Osteocyte (in vitro differentiated cells): ENCODE measurements at places on chromosomes 7 and 10. TPM values are rescaled to one million over a fixed set of nuclear protein-coding genes. Genes with fewer than 3 reads are reported as not detected.

The FAM180A gene
- 0.24 and 0.34 TPM in 2 replicates for total RNA-seq

- no peak overlapping the region for H3K27ac ChIP-seq
- H3K4me1 ChIP-seq, result no peaks in the 10 kb centered on the region
- H3K4me3 ChIP-seq, result no peak overlapping the region
Observed at GRCh38 chr7:45236666-45237065, 79.1 kb downstream of the RAMP3 start.

DNA sequence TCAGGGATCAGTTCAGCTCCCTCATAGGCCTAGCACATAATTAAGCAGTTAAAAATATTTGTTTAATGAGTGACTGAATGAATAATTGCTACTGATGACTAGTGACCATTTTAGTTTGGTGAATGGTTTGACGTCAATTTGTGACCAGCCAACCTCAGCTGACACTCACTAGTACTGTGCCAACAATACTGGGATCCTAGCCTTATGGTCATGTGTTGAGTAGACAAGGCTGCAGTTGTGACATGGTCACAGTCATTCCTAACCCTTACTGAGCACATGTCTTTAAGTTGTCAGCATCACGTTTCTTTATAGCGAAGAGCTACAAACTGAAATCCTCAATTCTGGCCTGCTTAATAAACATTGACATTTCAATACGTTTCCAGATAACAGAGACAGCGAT, 86.9 kb upstream of the SLC26A5 start:
- no peaks in the 10 kb centered on the region for H3K36me3 ChIP-seq
- H3K27ac ChIP-seq, result no peak overlapping the region
- no peaks in the 10 kb centered on the region for H3K4me1 ChIP-seq
- no peak for DNase-seq

- H3K27me3 ChIP-seq, result no peaks in the 10 kb centered on the region
- no peak overlapping the region for H3K4me3 ChIP-seq
- H3K36me3 ChIP-seq, result no peaks in the 10 kb centered on the region
- DNase-seq, result no peak
Observed at GRCh38 chr10:48842231-48842630, 97.4 kb downstream of the LRRC18 start.

The MUC3A gene
- total RNA-seq, result not detected in 2 replicates

The SNCG gene
- 0.73 TPM in 1 of 2 replicates, not detected in the other for total RNA-seq

DNA sequence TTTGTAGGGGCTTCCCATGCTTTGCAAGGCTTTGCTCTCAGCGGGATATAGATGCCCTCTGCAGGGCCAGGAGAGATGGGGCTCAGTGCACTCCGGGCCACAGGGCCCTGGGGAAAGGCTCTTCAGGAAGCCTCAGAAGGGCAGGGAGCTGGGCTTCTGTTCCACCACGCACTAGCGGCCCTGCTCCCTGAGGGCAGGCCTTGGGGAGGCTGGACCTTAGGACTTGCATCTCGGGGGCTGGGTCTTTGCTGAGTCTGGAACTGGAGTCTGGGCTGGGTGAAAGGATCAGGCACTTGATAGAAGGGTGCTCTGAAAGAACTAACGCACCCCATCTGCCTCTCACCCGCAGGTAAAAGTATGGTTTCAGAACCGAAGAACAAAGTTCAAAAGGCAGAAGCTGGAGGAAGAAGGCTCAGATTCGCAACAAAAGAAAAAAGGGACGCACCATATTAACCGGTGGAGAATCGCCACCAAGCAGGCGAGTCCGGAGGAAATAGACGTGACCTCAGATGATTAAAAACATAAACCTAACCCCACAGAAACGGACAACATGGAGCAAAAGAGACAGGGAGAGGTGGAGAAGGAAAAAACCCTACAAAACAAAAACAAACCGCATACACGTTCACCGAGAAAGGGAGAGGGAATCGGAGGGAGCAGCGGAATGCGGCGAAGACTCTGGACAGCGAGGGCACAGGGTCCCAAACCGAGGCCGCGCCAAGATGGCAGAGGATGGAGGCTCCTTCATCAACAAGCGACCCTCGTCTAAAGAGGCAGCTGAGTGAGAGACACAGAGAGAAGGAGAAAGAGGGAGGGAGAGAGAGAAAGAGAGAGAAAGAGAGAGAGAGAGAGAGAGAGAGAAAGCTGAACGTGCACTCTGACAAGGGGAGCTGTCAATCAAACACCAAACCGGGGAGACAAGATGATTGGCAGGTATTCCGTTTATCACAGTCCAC, 5.4 kb downstream of the EMX2 start:
- peaks cover 2% of the 10 kb centered on the region for H3K36me3 ChIP-seq
- H3K27me3 ChIP-seq, result peaks cover 87% of the 10 kb centered on the region
- H3K4me1 ChIP-seq, result peaks cover 29% of the 10 kb centered on the region
- H3K4me3 ChIP-seq, result no peak overlapping the region
- H3K27ac ChIP-seq, result no peak overlapping the region
- no peak for DNase-seq

The VENTX gene
- not detected in 2 replicates for total RNA-seq

DNA sequence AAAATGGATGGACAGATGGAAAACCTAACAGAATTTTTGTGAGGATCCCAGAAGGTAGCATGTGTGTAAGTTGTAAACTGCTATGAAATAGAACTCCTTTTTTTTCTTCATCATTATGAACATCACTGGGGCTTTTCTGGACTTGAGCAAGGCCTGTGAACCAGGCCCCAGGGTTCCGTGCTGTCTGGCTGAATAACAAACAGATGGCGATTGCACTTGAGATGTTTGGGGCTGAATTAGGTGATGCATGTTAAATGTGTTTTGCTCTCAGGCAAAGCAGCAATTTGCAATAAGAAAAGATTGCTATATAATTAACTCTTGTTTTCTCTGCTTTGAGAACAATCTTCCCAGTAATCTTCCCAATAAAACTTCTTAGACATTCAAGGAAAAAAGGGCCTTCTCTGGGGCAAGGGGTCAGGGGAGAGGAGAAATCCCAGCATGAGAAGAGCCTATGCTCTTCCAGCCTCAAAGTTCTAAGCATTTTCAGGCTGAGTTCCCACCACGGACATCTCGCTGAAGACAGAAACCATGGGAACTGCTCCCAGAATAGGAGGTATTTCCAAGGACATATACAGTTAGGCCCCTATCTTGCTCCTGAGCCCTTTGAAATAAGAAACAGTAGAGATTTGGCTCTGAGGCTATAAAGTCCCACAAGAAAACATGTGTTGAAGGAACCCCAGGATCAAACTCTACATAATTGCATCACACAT, 98.7 kb downstream of the ITIH5 start:
- no peaks in the 10 kb centered on the region for H3K4me1 ChIP-seq
- no peak overlapping the region for H3K4me3 ChIP-seq
- H3K27ac ChIP-seq, result no peak overlapping the region
- H3K27me3 ChIP-seq, result peaks cover under 1% of the 10 kb centered on the region
- DNase-seq, result no peak

The CACNA2D1 gene
- 24.3 and 25.2 TPM in 2 replicates for total RNA-seq

The PARG gene
- 30.7 and 34.2 TPM in 2 replicates for total RNA-seq

The TRPV5 gene
- not detected in 2 replicates for total RNA-seq

GRCh38 chr7:102843850-102844249, 69.0 kb upstream of the LRRC17 start:
- no peak overlapping the region for H3K27ac ChIP-seq
- H3K4me1 ChIP-seq, result peaks cover 13% of the 10 kb centered on the region
- H3K27me3 ChIP-seq, result no peaks in the 10 kb centered on the region

DNA sequence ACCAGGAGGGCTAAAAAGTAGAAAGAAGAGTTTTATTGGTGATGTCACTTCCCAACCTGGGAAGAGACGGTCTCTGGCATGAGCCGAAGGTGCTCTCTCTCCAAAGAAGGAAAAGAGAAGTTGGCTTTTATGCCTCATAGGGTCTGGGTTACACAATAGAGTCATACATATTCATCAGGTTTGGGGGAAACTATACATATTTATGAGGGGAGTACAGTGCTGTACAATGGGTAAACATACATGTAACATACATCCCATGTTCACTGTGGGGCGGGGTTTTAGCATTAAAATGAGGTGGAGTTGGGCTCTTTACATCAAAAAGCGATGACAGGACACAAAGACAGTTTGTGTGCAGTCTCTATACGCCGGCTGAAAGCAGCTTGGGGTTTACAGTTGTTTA, 701.7 kb downstream of the TYW1 start:
- no peak for DNase-seq
- H3K27ac ChIP-seq, result no peak overlapping the region
- no peak overlapping the region for H3K4me3 ChIP-seq
- H3K36me3 ChIP-seq, result no peaks in the 10 kb centered on the region
- no peaks in the 10 kb centered on the region for H3K27me3 ChIP-seq

GRCh38 chr7:30841801-30842541, 69.7 kb upstream of the AQP1 start:
- peaks cover 29% of the 10 kb centered on the region for H3K4me1 ChIP-seq
- no peak overlapping the region for H3K4me3 ChIP-seq
- peaks cover 7% of the 10 kb centered on the region for H3K36me3 ChIP-seq
- no peaks in the 10 kb centered on the region for H3K27me3 ChIP-seq

DNA sequence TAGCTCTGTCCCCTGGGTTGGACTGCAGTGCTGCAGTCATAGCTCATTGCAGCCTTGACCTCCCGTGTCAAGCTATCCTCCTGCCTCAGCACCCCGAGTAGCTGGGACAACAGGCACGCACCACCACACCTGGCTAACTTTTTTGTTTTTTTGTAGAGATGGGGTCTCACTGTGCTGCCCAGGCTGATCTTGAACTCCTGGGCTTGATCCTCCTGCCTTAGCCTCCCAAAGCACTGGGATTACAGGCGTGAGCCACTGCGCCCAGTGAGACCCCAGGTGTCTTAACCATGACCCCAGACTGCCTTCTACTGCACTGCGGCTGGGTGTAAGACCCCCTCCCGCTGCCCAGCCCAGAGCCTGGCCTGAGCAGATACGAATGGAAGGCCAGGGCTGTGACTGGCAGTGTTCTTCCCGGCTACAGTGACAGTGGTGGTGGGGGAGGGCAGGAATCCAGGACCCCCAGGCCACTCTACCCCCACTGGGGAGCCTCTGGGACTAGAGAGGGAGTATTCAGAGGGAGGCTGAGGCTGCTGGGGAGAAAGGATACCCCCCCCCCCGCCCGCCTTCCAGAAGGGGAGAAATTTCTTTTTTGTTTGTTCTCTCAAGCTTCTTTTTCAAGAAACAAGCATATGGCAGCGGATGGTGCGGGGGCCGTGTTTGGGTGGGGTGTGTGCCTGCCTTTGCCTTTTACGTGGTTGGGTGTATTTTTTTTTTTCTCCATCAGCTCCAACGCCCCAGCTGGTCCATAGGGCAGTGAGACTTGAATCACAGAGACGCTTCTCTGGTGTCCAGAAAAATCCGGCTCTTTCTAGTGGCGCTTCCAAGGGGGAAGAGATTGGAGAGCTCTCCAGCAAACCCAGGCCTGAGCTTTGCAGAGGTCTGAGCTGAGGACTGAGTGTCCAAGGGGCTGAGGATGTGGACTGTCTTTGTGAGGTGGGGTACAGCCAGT, 36.6 kb downstream of the GTF2IRD1 start:
- H3K4me3 ChIP-seq, result no peak overlapping the region
- H3K27ac ChIP-seq, result peak overlapping the region; percentile 12
- no peak for DNase-seq

The NYAP1 gene
- 0.89 and 0.99 TPM in 2 replicates for total RNA-seq

GRCh38 chr10:133042061-133042460, 45.7 kb upstream of the ADGRA1 start:
- DNase-seq, result no peak
- H3K27me3 ChIP-seq, result peaks cover 2% of the 10 kb centered on the region
- no peaks in the 10 kb centered on the region for H3K4me1 ChIP-seq
- no peak overlapping the region for H3K27ac ChIP-seq

The VAX1 gene
- total RNA-seq, result 3.2 and 4.0 TPM in 2 replicates

DNA sequence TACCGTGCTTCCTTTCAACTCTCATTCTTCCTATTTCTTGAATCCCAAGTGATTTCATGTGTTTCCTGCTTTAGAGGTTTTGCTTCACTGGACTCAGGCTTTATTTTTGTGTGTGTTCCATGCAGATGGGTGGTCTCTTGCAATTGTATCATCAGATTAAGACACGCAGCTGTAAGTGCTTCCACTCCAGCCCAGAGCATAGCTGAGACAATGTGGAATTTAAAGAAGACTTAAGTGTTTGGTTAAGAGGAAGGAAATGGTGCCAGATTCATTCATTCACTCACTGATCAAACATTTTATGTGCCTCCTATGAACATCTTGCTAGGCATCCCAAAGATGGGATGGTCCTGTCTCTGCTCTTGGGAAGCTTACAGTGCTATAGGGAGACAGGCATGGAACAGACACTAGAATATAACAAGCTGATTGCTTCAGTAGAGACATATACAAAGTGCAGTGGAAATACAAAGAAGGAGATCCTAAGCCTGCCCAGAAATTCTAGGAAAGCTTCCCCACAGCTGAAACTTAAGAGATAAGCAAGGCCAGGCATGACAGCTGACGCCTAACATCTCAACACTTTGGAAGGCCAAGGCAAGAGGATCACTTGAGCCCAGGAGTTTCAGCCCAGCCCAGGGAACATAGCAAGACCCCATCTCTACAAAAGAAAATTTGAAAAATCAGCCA, 46.1 kb upstream of the LRRC17 start:
- DNase-seq, result no peak
- no peaks in the 10 kb centered on the region for H3K27me3 ChIP-seq
- H3K27ac ChIP-seq, result no peak overlapping the region
- H3K36me3 ChIP-seq, result no peaks in the 10 kb centered on the region

The RBP3 gene
- total RNA-seq, result not detected in 2 replicates

DNA sequence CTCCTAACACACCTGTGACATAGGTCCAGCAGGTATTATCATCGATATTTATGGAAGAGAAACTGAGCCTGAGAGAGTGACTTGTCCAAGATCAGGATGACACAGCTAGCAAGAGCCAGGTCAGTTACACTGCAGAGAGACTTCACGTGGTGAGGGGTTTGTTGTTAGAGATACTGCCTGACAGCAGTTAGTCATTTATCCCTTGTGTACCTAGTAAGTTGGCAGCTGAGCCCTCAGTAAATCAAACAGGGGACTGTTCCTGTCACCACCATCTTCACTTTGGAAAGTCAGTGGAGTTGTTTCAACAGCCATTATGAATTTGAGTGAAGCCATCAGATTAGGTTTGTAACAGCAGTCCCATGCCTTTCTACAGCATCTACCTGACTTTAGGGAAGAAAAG, 87.5 kb upstream of the GATA3 start:
- H3K4me1 ChIP-seq, result no peaks in the 10 kb centered on the region
- no peak overlapping the region for H3K27ac ChIP-seq
- H3K4me3 ChIP-seq, result no peak overlapping the region
- peaks cover 17% of the 10 kb centered on the region for H3K36me3 ChIP-seq
- DNase-seq, result no peak

The TES gene
- 228 and 232 TPM in 2 replicates for total RNA-seq

The TMEM196 gene
- total RNA-seq, result not detected in 2 replicates
